Stimulated activated CD4-positive, alpha-beta T cell treated with anti-CD3 and anti-CD28 coated beads, TNF-alpha, amount 100 ng/mL, for 4 hours (primary cell): ENCODE measurements at places on chromosomes 6 and 20.
A peak's percentile ranks its signal among the peaks of the same experiment; 100 is the strongest.

- DNase-seq = peak; percentile 38
These were observed 218.6 kb upstream of the ZFP64 start for GRCh38 chr20:52410182-52410647.

DNA sequence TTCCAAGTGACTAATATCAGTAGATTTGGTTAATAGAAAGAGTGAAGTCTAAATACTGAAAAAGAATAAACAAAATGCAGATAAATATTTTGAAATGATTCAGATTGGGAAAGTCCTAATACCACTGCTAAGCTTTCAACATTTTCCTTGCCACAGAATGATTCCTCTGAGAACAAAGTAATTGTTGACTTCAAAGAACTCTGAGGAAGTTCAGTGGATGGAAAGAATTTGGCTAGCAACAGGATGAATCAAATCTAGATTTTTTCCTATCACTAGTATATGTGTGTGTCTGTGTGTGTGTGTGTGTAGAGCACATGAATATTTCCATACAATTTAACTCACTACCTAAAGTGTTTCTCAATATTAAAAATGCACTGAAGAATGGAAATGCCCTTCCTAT, 107.9 kb upstream of the PREP start:
- no peak for DNase-seq

DNA sequence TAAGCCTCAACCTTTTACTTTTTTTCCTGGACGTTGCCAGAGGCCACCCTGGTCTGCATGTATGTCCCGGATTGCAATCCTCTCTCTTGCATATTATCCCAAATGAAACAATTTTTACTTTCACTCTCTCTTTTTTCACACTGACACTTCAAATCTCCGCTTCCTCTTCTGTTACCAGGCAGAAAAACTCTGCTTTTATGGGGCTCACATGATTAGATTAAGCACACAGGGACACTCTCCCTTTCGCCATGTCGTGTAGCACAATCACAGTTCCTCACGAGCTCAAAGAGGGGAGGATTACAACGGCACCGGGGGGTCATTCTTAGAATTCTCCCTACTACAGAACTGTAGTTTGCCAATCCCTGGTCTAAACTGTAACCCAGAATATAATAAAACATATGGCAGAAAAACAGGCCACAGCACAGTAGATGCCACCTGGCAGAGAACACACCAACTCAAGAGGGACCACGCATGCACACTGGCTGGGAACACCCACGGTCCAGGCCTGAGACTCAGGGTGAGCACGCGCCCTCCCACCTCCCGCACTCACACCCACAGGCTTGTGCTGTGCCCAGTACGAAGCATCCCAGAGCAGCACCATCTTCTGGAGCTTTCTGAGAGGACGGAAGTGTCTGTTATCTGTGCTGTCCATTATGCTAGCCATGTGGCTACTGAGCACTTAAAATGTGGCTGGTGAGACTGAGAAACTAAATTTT, 288.7 kb downstream of the KIF16B start:
- DNase-seq = no peak

DNA sequence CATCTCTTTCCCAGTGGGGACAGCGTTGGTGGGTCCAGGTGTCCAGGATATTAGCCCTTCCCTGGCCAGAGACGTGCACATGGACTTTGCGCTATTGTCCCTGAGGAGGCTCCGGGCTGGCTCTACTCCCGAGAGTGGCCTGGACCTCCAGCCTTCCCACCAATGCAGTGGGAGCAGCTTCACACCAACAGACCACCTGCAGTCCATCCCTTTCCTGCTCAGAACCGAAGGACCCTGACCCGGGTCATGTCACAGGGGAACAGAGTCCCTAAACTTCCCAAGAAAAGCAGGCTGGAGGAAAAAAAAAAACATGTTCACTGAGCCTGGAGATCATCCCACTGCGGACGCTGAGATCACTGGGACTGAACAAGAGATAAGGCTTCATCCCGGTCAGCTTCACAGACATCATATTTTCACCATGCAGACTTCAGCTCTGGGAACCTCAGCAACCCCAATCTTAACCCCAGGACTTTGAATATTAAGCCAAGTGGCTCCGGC, 18.3 kb downstream of the ZMYND8 start:
- no peak for DNase-seq

GRCh38 chr6:110421749-110422443, 6.5 kb upstream of the DDO start:
- no peak for DNase-seq

- DNase-seq = no peak
These were observed 28.6 kb upstream of the EZR start for GRCh38 chr6:158847786-158848185.
